Activated CD8-positive, alpha-beta memory T cell treated with anti-CD3 and anti-CD28 coated beads for 1 hour (primary cell): ENCODE measurements at places on chromosomes 2 and 18.

- DNase-seq, result no peak
Observed at GRCh38 chr18:24543086-24543794, 82.8 kb downstream of the HRH4 start.

GRCh38 chr2:62713837-62714236 lies 8.3 kb downstream of the EHBP1 start:
- DNase-seq, result no peak

GRCh38 chr2:60530660-60531281 lies 22.7 kb downstream of the BCL11A start:
- no peak for DNase-seq

- DNase-seq, result peak; percentile 3
Observed at GRCh38 chr2:25168256-25169072, at the start of gene POMC. POMC (minus strand) TSS chr2:25168580; CDS start chr2:25164772, 3,808 bp downstream.

DNA sequence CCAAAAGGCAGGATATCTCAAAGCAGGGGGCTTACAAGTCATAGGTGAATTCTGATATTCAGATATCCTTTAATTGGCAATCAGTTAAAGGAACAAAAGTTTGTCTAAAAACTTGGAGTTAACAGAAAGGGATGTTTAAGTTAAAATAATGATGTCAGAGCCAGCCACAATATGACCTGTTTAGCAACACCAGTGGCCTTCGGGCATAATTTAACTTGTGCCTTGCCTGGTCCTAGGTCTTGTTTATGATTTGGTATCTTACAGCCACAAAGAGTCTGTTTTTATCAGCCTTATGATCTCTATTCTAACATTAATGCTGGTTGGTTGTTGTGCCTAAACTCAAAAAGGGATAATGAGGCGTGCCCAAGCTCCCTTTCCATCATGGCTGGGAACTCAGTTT lies 252.9 kb downstream of the RNF152 start:
- no peak for DNase-seq

DNA sequence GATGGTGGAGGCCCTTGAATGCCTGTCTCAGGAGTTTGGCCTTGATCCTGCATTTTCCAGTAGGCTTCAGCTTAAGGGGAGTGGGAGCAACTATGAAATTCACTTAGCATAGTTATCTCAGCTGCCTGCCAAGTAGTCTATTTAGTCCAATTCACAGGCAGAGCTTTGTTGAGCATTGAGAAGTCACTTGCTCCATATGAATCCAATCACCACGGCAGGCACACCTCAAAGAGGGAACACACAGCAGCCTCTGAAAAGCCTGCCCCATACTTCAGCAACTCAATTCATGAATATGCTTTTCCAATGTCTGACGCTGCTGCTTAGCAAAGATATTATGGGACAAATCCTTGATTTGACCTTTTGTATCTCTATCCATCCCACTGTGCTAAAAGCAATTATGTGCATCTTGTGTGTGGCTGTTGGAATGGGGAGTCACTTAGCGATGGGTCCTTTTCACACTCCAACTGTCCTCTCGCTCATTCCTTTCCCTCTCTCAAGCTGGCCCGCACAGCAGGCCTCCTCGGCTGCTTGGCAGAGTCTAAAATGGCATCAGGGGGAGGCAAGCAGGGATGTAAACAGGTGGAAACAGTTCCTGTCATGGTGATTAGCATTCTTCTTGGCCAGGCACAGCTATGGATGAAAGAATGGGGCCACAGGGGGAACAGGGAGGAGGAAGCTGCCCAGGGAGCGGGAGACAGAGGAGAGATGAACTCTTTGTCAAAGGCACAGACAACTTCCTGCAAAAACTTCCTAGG lies 56.0 kb upstream of the LRPPRC start:
- no peak for DNase-seq

DNA sequence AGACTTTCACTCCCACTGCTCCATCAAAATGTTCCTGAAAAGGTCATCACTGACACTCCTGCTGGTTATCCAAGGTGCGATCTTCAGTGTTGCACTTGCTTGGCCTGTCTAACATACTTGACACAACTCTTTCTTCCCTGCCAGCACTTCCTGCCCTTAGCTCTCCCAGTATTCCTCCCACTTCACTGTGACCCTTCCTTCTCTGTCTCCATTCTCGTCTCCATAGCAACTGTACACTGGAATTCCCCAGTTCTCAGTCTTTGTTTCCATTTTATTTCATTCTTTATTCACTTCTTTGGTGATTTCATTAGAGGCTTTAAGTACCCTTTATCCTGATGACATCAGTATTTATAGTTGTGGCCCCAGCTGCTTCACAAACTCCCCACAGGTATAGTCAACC lies 333.0 kb downstream of the IRS1 start:
- no peak for DNase-seq

DNA sequence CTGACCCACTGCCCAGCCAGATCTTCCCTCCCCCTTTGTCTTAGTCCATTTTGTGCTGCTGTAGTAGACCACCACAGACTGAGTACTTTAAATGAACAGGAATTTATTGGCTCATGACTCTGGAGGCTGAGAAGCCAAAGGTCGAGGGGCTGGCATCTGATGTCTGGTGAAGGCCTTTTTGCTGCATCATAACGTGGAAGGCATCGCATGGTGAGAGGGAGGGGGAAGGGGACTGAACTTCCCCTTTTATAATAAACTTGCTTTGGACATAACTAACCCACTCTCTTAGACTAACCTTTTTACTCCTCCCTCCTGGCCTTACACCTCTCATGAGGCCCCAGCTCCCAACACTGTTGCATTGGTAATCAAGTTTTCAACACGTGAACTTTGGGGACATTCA lies 83.8 kb downstream of the MAP4K4 start:
- DNase-seq, result no peak

DNA sequence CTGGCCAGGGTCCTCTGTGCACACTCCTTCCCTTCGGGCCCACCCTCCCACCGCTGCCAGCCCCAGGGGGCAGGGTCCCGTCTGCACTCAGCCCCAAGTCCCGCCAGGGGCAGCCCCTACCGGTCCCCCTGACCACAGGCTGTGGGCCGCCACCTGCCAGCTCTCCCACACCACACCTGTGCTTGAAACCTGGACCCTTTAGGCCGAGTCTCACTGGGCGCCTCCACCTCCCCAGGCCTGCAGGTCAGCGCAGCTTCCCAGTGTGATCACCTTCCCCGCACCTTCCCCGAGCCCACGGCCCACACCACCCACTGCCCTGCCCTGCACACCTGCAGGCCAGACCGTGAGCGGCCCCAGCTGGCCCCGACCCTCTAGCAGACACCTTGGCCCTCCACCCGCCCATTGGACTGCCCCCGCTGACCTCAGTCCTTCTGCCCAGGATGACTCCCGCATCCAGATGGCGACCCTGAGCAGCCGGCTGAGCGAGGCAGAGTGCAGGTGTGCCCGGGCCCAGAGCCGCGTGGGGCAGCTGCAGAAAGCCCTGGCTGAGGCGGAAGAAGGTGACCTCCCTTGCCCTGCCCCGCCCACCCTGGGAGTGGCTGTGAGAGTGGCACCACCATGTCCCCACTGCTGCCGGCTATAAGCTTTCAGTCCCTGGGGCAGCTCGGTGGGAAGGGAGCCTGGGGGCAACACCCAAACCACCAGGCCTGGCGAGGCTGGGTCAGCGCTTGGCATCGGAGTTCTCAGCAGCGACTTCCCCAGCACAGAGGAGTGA lies 31.3 kb upstream of the SNED1 start:
- no peak for DNase-seq

DNA sequence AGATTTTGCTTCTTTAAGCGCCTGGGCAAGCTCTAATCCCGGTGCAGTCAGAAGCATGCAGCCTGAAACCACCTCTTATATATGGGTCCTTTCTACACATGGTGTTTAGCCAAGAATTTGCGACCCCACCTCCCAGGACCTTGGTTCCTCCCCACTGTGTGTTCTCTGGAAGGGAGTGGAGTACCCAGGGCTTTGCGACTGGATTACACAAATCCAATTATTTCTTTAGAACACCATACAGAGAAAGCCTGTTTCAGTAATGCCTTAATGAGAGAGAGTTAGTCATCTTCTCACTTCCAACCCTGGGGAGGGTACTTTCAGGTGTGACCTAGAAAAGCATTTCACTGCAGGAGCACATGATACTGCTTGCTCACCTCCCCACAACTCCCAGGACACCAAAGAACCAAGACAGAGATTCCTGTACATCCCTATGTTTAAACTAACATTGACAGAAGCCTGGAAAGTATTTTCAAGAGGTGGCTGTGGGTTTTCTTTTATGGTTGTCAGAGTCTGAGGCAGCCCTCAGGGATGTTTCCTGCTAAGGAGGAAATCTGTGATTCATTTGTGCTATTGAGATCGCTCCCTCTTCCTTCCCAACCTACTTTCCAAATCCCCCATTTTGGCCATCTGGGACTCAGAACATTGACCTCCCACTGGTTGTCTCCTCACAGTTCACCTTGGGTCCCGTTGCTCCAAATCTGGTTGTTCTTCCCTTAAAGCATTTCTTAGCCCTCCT lies at the start of gene CAPN14:
TSS of gene CAPN14 (minus strand) at position 51 of the 736 bp plus-strand sequence. CDS start 12,068 bp downstream, outside the sequence.
- DNase-seq, result no peak

DNA sequence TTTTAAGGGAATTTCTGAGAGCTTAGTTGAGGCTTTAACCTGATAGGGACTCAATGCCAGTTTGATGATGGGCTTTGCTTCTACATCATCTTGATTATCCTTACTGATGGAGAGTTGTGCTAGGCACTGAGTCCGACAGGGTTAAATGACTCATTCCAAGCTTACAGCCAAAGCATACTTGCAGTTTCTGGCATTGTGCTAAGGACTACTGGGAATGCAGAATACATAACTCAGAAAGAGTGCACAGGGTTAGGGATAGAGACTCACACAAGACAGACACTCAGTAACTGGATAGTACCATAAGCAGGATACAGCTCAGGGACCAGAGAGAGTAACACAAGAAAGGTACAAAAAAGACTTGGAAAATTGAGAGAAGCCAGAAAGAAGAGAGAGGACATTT lies 94.1 kb upstream of the SLC14A2 start:
- DNase-seq, result no peak

- DNase-seq, result no peak
Observed at GRCh38 chr2:139622691-139623090, 842.5 kb upstream of the NXPH2 start.

- no peak for DNase-seq
Observed at GRCh38 chr2:211981451-211981850, 557.2 kb downstream of the ERBB4 start.

GRCh38 chr2:233208382-233209116 lies 42.9 kb upstream of the ATG16L1 start:
- DNase-seq, result no peak

DNA sequence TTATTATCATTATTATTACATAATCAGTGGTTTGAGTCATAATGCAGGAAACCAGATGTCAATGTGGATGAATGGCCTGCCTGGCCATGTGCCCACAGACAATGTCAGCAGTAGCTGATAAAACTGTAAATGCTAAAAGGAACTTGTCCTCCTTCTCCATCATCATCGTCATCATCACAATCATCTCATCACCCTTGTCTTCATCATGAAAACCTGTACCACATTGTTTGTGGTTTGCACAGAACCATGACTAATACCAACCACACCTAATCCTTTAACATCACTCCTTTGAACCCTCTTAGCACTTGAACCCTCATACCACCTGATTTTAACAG lies 96.0 kb downstream of the HNMT start:
- DNase-seq, result no peak

DNA sequence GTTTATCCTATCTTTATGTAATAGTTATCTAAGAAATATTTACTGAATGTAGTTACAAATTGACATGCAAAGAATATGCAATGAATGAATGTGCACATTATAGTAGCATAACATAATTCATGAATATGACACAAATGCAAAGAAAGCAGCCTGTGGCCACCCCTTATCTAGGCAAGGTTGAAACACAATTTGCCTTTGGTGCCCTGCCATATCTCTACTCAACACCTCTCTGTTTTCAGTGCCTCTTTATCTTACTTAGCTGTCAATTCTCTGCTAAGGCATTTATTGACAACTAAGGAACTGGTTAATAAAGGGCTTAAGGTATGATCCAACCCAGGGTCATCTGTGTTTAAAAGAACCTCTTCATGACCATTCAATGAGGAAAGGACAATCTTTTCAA lies 18.9 kb downstream of the REV1 start:
- DNase-seq, result no peak

DNA sequence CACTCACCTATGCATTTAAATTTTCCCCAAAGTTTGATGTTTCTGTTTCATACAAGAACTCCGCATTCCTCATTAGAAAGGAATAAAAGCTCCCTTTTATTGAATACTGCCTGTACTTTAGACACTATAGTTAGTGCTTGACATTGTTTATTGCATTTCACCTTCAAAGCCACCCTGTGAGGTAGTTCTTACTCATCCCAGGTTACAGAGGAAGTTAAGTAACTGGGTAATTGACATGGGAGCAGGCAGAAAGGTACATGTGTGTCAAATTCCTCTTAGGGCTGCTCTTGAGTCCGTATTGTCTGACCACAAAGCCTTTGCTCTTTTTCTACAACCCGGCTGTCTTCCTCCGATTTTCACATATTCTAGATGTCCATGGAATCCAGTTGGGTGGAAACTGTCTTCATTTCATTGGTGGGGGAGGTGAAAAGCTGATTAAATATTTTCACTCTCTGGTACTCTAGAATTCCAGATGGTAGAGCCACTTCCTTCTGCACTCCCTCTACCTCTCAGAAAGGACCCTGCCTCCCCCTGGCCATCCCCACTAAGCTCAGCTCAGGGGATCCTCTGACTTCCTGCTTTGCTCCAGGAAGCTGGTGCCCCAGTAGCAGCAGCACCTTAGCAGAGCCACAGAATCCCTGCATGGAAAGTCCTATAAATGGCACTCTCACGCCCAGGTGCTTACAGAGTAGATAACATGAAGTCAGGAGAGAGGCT lies 319.2 kb downstream of the LRATD1 start:
- no peak for DNase-seq

GRCh38 chr2:181848261-181848886 lies 43.2 kb upstream of the ITPRID2 start:
- no peak for DNase-seq

GRCh38 chr18:9992973-9993520 lies 79.2 kb downstream of the VAPA start:
- no peak for DNase-seq

DNA sequence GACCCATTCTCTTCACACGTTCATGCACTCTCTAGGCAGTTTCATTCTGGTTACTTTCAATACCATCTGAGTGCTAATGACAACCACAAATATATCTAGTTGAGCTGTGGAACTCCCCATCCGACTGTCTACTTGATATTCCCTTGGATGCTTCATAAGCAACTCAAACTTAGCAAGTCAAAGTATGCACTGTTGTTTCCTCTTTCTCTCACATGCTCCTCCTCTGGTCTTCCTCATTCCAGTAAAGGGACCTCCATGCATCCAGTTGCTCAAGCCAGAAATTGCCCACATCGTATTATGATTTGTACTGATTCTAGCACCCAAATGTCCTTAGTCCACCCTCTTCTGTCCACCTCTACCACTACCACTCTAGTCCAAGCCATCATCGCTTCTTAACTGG lies 22.3 kb downstream of the SEMA4F start:
- no peak for DNase-seq

DNA sequence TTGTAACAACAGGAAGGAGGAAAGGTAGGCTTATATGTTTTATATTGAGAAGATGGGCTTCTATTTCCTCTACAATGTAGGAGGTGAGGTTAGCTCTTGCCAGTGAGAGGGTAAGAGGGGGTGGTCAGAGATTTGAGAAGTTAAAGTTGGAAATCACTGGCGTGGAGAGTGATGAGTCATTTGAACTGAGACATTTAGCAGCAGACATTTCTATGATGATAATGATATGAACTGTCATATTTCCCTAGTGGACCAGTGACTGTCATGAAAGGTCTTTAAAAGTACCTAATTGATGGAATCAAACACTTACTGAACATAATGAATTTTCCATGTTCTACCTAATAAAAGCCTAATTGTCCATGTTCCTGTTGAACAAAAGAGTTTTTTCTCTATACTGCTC lies 126.1 kb downstream of the FAM161A start:
- no peak for DNase-seq
